ENCODE measurements at places on chromosomes 11 and 22.

- DNase-seq: no peak
Observed at GRCh38 chr11:129131316-129131715, 60.8 kb downstream of the ARHGAP32 start.

GRCh38 chr11:67276781-67277230 lies 10.5 kb downstream of the GRK2 start:
- peak; percentile 73 for DNase-seq

- no peak for DNase-seq
Observed at GRCh38 chr11:125398475-125398874, 97.6 kb downstream of the FEZ1 start.

DNA sequence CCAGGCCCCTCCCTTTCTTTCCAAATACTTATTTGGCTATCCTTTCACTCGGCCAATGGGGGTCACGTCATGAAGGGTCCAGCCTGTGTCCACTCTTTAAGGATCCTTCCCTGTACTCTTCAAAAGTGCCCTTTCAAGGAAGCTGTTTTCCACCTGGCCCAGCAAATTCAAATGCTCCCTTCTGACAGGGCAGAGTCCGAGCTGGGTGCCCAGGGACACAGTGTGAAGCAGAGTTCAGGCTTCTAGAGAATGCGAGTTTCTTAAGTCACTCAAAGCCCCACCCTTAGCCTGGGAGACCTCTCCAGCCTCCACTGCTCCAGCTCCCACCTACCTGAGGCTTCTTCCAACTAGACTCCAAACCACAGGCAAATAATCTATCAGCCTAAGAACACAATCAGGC lies 5.5 kb upstream of the APOA1 start:
- DNase-seq: no peak

GRCh38 chr11:70908223-70908622 lies 344.2 kb downstream of the SHANK2 start:
- no peak for DNase-seq

DNA sequence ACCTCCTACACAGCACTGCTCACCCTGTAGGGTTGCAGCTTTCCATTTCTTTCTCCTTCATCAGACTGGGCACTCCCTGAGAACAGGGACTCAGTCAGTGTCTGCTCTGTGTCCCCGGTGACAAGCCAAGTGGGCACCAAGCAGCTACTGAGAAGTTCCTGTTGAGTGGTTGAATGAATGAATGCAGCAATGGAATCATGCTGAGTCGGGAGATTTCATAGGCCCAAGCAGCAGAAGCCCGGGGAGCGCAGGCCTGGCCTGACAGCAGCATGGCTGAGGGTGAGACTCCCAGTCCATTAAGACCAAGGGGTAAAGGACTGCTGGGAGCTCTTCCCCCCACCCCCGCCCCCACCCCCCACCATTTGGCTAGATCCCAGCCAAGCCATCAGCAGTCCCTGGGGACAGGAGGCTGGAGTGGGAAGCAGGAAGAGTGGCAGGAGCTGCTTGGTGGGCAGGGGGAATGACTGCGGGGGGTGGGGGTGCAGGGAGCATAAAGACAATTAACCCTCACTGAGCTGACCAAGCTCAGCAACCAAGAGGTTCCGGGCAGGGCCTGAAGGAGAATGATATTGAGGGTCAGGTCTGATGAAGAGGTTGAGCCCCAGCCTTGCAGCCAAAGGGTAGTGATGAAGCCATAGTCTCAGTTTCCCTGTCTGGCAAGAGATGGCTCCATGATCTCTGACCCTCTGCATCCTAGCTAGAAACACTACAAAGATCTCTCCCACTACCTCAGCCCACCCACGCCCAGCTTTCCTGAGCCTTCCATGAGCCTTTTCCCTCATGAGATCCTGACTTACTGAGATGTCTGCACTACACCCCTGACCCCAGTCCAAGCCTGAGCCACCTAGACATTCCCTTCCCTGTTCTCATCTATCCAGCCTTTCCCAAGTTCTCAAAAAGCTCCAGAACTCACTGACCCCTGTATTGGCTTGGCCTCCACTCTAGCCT lies 2.8 kb downstream of the PDE2A start:
- DNase-seq: no peak

GRCh38 chr11:57511741-57512430 lies 3.6 kb downstream of the SLC43A1 start:
- no peak for DNase-seq

DNA sequence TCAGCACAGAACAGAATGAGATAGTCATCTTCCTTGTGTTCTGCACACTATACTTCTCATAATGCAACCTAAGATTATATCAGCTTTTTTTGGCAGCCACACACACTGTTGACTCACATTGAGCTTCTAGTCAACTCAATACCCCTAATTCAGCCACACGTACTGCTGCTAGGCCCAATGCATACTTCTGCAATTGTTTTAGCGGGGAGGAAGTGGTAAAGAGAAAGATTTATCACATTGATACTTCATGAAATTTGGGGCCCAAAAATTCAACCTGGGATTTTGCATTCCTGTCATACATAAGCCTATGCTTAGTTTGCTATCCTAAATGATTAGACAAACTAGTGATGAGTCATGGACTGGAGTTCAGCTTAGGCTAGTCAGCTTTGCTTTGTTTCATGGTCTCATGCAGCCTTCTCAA lies 8.6 kb upstream of the UPB1 start:
- peak; percentile 65 for DNase-seq

- no peak for DNase-seq
Observed at GRCh38 chr11:124748481-124749343, 3.3 kb downstream of the VSIG2 start.

GRCh38 chr11:95500466-95500865 lies 269.5 kb upstream of the SESN3 start:
- no peak for DNase-seq

GRCh38 chr11:94417386-94417987 lies 16.3 kb upstream of the GPR83 start:
- DNase-seq: no peak

DNA sequence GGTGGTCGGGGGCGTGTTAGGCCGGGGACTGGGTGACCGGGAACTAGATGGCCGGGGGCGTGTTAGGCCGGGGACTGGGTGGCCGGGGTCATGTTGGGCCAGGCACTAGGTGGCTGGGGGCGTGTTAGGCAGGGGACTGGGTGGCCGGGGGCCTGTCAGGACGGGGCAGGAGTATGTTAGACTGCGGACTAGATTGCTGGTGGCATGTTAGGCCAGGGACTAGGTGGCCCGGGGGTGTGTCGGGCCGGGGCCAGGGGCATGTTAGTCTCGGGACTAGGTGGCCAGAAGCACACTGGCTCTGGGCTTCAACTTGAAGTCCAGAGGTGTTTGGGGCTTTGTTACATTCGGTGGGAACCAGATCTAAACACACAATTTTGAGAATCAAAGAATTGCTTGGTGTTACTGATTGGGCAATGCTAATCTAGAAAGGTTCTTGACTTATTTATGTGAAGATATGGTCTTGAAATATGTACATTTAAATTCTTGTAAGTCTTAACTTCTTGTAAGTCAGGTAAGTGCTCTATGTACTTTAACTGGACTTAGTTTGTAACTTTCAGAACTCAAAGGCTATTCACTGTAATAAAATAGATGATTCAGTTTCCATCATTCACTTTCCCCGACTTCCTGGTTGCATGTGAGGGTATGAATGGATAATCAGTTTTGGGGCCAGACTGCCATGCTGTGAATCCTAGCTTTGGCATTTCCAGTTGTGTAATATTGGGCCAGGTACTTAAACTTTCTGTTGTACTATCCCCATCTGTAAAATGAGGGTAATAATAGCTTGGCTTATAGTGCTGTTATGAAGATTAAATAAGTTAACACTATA lies 1.1 kb downstream of the EXT2 start:
- no peak for DNase-seq

DNA sequence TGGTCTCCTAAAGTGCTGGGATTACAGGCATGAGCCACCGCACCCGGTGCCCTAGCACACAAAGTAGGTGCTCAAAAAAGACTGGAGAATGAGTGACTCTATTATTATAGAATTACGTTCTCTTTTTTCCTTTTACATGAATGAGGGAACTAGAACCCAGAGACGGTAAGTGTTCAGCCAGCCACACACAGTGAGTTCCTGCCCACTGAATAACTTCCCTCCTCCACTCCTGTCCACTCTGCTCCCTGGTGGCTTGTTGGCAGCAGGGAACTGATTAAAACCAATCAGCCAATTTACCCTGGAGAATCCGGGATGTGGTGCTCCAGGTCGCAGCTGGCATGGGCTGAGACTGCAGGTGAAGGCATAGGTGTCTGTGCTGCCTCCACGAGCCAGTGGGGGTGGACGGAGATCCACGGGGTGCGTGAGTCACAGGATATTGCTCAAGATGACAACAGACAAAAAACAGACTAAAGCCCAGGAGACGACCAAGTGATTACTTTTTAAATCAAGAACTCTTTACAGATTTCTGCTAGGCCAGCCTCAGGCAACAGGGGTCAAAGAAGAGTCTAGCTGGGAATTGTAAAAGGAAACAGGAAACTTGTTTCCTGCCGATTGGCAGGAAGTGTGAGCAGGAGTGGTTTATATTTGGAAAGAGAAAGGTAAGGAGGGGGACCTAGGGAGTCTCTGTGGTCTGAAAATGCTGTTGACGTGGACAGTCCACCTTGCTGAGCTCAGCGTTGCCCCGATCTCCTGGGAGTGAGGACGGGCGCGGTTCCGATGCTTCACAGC lies 95.2 kb upstream of the TP53I11 start:
- DNase-seq: peak; percentile 38

DNA sequence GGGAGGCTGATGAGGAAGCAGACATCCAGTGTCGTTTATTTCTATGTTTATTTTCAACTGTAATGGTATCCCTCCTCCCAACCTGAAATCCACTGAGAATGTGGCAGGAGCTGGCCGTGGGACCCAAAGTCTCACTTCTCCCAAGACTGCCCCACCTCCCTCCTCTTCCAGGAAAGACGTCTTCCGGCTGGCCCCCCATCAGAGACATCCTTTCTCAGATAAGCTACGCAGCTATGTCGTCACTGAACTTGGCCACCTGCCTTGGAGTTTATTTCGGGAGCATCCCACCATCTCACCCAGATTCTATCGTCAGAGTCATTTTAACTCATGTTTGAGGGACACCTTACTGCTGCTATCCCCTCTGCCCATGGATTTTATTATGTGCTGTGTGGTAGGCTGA lies 13.9 kb downstream of the TMEM184B start:
- no peak for DNase-seq

- no peak for DNase-seq
Observed at GRCh38 chr22:28783786-28784671, 11.5 kb downstream of the CCDC117 start.

GRCh38 chr22:45905924-45906865 lies 70.8 kb downstream of the WNT7B start:
- DNase-seq: no peak

DNA sequence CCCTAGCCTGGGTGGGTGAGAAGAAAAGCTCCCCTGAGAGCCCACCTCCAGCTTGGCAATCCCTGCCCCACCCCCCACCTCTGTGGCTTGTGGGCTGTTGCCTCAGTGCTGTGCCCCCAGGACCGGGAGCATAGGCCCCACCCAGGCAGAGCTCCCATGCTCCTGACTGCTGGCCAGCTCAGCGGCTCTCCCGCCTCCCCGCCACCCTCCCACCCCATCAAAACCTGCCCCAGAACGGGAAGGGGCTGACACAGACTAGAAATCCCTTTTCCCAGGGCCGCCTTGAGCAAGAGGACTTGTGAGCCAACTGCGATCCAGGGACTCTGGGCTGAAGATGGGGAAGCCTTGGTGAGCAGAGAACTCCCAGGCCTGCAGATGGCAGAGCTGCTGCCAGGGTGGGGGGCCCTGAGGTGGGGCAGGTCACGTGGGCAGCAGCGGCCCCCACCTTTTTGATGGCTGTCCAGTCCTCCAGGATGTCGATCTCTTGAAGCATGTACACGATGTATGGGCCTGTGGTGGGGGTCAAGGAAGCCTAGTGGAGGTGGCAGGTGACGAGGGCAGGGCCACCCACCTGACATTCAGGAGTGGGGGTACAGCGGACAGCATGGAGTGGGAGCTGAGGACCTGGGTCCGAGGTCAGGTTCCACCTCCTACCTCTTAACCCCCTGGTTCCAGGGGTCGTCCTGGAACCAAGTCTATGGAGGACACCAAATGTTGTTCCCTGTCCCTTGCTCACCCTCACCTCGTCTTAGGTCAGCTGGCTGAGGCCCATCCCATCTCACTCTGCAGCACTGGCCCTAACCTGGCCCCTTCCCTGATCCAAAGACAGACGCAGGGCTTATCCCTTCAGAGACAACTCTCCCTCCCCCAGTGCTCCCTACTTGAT lies 2.3 kb upstream of the RIN1 start:
- no peak for DNase-seq

DNA sequence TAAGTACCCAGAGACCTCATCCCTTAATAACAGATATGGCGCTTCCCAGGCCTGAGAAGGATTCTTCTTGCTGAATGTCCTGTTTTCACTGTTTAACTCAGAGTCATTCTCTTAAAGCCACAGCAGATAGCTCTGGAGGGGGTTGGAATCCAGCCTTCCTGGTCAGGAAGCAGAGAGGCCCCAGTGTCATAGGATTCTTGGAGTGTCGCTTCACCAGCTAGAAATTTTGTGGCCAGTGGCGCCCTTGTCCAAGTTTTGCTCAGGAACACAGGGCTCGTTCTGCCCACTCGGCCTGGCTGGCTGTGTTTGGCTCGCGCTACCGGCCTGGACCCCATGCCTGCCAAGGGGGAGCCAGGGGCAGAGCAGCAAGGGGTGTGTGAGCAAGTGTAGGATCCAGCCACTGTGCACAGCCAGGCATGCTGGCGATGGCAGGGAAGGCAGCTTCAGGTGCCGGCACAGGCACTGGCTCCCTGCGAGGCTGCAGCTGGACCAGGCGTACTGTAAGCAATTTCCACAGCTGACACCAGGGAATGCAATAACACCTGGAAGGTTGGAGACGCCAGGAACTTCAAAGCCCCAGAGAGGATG lies 214.8 kb upstream of the SESN3 start:
- DNase-seq: no peak

DNA sequence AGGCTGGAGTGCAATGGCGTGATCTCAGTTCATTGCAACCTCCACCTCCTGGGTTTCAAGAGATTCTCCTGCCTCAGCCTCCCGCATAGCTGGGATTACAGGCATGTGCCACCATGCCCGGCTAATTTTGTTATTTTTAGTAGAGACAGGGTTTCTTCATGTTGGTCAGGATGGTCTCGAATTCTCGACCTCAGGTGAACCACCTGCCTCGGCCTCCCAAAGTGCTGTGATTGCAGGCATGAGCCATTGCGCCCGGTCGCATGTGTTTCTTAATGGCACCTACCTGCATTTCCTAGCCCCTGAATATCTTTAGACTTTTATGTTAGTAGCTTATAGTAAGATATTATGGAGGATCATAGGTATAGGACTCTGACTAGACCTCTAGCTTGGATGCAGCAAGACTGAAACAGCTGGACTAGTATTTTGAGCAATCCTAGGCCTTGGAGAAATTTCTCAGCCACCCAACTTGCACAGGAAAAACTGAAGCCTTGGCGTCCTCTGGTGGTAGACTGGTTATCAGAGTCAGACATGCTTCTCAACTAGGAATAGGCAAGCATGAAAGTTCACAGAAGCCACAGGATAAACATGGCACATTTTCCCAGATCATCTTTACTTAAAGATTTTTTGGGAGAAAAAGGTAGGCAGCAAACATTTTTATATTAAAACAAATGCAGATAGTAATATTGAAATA lies 22.7 kb upstream of the C1QTNF4 start:
- DNase-seq: peak; percentile 39

- no peak for DNase-seq
Observed at GRCh38 chr11:88521799-88522201, 184.3 kb upstream of the CTSC start.
